T-helper 17 cell (primary cell): ENCODE measurements at places on chromosomes 3 and 15. TPM values are rescaled to one million over a fixed set of nuclear protein-coding genes. Genes with fewer than 3 reads are reported as not detected.

GRCh38 chr3:27391796-27392195, 22.6 kb upstream of the NEK10 start:
- no peaks in the 10 kb centered on the region for H3K27me3 ChIP-seq
- peaks cover 5% of the 10 kb centered on the region for H3K36me3 ChIP-seq
- H3K27ac ChIP-seq: peak overlapping the region; percentile 65
- H3K4me1 ChIP-seq: peaks cover 5% of the 10 kb centered on the region

GRCh38 chr15:33621141-33621540, 310.4 kb downstream of the RYR3 start:
- no peak overlapping the region for H3K27ac ChIP-seq
- H3K4me1 ChIP-seq: no peaks in the 10 kb centered on the region
- no peak for DNase-seq
- peaks cover 49% of the 10 kb centered on the region for H3K27me3 ChIP-seq
- no peak overlapping the region for H3K4me3 ChIP-seq

DNA sequence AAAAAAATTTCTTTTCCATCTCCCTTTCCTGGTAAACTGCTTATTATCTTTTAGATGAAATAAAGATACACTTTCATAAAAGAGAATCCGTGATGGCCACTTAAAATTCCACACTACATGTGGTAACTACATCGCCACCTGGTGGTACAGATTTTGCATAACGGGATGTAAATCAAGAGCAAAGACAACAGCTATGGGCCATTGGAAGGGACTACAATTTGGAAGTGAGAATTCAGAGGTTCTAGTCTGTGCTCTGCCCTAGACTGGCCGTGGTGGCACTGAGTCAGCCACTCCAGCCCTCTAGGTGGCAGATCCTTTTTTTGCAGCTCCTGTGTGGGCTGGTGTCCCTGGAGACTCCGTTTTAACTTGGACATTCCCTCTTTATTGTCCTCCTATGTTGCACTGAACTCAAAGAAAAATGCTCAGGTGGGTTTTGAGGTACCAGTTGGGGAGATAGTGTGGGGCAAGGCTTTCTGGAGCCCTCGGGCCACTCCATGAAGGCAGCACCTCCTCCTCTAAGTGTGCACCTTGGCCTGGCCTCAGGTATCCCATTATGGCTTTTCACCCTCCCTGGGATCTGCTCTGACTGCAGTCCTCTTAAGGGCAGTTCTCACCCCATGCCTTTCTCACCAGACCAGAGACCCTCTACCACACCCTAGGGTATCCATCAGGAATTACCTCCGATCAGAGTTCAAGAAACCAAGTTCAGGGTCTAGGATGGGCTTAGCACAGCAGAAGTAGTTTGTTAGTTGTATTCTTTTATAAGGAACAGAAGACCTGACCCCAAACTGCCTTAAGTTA, 54.9 kb downstream of the SPSB4 start:
- H3K36me3 ChIP-seq: no peaks in the 10 kb centered on the region
- peaks cover 17% of the 10 kb centered on the region for H3K27me3 ChIP-seq
- DNase-seq: no peak
- peak overlapping the region; percentile 49 for H3K27ac ChIP-seq
- H3K4me1 ChIP-seq: peaks cover 2% of the 10 kb centered on the region
- H3K4me3 ChIP-seq: no peak overlapping the region

DNA sequence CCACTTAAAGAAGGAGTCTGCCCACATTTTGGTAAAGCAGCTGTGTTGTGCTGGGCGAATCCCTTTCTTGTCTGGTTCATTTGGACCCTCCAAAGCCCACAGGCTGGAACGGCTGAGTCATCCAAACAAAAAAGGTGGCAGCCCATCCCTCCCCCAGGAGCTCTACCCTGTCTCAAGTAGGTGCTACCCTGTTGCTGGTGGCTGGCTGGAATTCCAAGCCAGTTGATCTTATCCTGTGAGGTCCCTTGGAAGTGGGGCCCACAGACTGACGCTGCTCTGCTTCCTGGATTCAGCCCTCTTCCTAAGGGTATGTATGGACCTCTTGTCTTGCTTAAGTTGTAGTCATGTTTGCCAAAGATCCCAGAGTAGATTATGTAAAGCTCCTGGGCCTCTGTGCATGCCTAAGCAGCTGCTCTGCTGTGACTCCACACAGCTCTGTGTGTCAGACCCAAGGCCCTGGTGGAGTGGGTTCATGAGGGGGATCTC, 44.5 kb downstream of the CCR1 start:
- H3K27ac ChIP-seq: no peak overlapping the region
- DNase-seq: no peak
- no peaks in the 10 kb centered on the region for H3K4me1 ChIP-seq
- peaks cover 5% of the 10 kb centered on the region for H3K36me3 ChIP-seq
- H3K4me3 ChIP-seq: no peak overlapping the region

Gene OXTR
- total RNA-seq: not detected

Gene ACAA1
- total RNA-seq: 78.2 TPM

- H3K27me3 ChIP-seq: peaks cover 5% of the 10 kb centered on the region
- H3K4me3 ChIP-seq: no peak overlapping the region
- no peaks in the 10 kb centered on the region for H3K4me1 ChIP-seq
- no peak overlapping the region for H3K27ac ChIP-seq
- no peak for DNase-seq
Observed at GRCh38 chr3:70308760-70309159, 3.7 kb downstream of the MDFIC2 start.

Gene OCA2
- not detected for total RNA-seq

DNA sequence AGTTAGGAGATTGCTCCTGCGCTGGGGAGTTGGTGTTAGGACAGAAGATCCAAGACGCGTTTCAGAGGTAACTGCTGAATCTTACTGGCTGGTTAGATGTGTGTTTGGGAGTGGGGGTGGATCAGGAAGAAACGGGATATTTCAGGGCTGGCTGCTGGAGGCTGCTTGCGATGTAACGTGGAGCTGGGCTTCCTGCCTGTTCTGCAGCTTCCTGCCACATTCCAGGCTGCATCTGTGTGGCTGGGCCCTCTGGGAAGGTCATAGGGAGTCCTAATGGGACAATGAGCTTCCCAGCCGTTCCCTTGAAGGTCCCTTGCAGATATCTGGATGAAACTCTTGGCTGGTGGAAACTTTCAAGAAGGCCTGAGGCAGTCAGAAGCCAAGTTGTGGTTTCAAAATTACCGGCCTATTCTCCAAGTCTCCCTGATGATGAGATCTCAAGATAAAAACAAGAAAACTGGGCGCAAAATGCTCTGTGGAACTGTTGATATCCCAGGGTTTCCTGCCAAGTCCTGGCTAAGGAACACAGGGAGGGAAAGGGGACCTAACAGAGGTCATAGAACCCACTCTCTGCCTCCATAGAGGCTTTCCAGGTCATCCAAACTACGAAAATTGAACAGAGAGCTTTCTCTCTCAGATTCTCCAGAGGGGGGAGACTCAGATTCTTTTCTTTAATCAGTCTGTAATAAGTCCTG, 67.0 kb downstream of the NOX5 start:
- H3K36me3 ChIP-seq: no peaks in the 10 kb centered on the region
- H3K4me3 ChIP-seq: no peak overlapping the region
- DNase-seq: no peak
- peaks cover 18% of the 10 kb centered on the region for H3K4me1 ChIP-seq
- H3K27ac ChIP-seq: peak overlapping the region; percentile 86
- peaks cover 15% of the 10 kb centered on the region for H3K27me3 ChIP-seq

- no peak overlapping the region for H3K4me3 ChIP-seq
- peaks cover 17% of the 10 kb centered on the region for H3K27me3 ChIP-seq
- H3K36me3 ChIP-seq: peaks cover 3% of the 10 kb centered on the region
- DNase-seq: no peak
- H3K27ac ChIP-seq: no peak overlapping the region
Observed at GRCh38 chr3:12353796-12354525, 65.1 kb downstream of the PPARG start.

Gene GMPPB
- total RNA-seq: 42.9 TPM

GRCh38 chr3:15578289-15578867, 23.0 kb downstream of the HACL1 start:
- peaks cover 14% of the 10 kb centered on the region for H3K36me3 ChIP-seq
- no peak for DNase-seq
- H3K27ac ChIP-seq: peak overlapping the region; percentile 37
- peaks cover 17% of the 10 kb centered on the region for H3K4me1 ChIP-seq
- no peaks in the 10 kb centered on the region for H3K27me3 ChIP-seq
- no peak overlapping the region for H3K4me3 ChIP-seq

- DNase-seq: no peak
- no peaks in the 10 kb centered on the region for H3K27me3 ChIP-seq
- no peak overlapping the region for H3K27ac ChIP-seq
- no peaks in the 10 kb centered on the region for H3K36me3 ChIP-seq
- no peak overlapping the region for H3K4me3 ChIP-seq
Observed at GRCh38 chr3:178063461-178063860, 472.8 kb upstream of the KCNMB2 start.

DNA sequence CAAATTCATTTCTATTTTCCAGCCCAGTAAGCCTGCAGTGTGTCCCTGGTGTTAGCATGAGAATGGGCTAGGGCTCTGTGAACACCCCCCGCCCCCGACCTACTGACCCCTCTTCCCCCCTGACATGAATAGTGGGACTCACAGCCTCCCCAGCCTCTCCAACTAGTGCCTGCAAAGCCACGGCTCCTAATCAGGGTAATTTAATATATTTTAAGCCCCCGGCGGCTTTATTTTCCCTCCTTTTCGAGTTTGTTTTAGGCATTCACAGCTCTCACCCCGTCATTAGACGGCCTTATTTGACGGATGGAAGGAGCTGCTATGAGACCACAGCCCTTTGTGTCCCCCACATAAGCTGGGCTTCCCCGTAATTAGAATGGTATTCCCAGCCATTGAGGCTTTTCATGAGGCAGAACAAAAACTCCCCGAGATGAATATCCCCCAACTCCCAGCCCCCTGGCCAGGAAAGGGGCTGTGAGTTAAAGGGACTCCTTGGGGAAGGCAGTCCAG, 78.3 kb upstream of the POLG start:
- no peak overlapping the region for H3K4me3 ChIP-seq
- H3K4me1 ChIP-seq: peaks cover 27% of the 10 kb centered on the region
- no peak for DNase-seq

DNA sequence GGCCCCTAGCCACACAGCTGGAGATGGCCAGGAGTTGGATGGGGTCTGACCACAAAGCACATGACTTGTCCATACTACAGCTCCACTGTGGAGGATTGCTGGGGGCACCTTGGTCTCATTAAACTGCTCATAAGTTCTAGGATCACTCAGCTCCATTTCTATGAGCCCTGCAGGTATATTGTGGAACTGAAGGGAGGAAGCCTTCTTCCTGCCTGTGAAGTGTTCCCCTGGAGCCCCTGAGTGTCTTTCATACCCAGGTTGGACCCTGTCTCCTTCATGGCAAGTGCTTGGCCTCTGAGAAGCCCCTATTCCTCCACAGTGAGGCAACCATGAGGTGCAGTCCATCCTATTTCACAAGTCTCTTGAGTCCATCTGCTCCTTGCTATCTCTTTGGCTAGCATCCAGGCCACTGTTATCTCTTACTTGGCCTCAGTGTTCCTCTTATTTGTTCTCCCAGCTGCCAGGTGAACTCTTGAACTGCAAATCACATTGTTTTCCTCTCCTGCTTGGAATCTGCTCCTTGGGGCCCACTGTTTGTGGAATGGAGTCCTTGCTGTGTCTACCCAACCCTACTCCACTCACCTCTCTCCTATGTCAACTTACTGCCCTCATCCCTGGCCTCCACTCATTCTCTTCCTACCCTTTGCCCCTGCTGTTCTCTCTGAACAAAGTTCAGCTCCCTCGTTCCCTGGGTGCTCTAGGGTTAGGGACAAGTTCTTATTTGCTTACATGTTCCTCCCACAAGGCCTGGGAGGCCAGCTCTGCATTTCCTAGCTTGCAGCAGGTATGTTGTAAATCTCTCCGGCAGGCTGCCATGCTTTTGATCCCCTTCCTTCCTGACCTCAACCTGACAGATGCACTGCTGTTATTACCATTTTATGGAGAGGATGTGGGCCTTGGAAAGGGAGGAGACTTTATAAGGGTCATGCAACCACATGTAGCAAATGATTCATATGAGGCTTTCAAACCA, 1.2 kb downstream of the ACOX2 start:
- no peak overlapping the region for H3K4me3 ChIP-seq
- H3K27me3 ChIP-seq: no peaks in the 10 kb centered on the region
- no peak overlapping the region for H3K27ac ChIP-seq

DNA sequence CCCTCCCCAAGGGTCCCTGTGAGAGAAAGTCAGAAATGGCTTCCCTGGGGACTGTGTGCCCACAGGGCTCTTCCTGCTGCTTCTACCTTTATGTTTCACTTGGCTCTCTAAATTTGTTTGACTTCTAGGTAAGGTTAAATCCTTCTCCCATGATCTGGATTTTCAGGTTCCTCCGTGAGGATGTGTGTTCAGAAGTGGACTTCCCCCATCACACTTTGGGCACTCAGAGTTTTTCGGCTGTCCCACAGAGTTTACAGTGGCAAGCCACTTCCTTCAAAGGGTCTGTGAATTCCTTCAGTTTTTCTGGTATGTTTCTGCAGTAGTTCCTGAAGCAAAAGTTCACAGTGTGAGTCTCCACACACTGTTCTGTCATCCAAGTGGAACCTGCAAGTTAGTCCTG, 30.9 kb upstream of the RARB start:
- no peaks in the 10 kb centered on the region for H3K36me3 ChIP-seq
- DNase-seq: no peak
- H3K27ac ChIP-seq: no peak overlapping the region
- no peaks in the 10 kb centered on the region for H3K4me1 ChIP-seq
- no peaks in the 10 kb centered on the region for H3K27me3 ChIP-seq

Gene CD200
- 2.8 TPM for total RNA-seq

Gene PP2D1
- not detected for total RNA-seq
